NCI-H526 (cell line): ENCODE measurements at places on chromosomes 6 and 20.

DNA sequence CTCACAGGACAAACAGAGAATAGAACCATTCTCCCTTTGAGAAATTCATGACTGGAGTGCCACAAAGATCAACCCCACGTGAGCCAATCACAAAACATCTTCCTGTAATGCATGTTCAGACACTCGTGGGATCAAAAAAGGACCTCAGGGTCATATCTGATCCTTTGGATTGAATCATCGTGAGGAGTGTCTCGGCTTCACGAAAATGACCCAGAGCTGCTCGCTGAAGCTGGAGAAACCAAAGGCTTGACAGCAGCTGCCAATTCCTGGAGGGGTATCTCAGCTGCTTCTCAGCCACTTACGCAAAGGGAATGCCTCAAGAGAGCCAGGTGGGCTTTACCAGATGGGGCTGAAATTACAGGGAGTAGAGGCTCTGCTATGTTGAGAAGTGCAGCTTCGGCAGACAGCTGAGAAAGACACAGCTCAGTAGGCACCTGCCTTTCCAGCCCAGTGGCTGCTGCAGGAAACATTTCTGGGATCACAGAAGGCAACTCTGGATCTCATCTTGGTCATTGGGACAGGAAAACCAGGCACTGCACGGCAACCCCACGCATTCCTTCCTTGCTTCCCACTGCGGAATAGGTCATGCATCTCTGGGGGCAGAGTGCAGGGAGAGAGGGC, 813.1 kb downstream of the KIF16B start:
- no peak for DNase-seq

DNA sequence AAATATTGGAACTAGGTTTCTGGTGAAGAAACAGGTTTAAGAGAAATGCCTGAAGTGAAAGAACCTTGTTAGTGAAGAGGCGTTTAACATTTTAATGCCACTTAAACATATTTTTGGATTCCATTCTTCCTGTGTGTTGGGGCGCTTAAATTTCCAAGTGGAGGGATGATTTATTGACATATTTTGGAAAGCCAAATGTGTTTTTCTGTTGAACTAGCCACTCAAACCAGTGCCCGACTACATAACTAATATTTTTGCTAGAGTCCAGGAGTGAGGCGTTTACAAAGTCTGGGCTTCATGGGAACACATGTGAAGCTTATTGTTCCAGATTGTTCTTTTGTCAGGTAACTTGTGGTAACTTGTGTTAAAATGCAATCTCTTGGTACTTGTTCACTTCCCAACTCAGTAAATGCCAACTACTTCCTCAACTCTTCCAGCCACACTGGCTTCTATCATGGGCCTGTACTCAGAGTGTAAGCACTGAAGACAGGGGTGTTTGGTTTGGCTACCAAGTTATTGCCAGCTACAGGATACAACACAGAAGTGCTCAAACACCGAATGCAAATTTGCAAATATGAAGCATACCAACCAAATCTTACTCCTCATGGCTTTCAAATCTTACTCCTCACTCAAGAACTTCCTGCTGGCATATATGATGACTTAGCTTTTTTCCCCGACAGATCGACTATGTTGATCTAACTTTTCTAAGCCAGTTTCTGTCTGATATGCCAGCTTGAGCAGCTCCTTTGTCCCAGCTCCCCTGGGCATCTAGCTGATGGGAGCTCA, 2.0 kb upstream of the ZNFX1 start:
- DNase-seq, result no peak

- no peak for DNase-seq
Observed at GRCh38 chr6:160253714-160254113, 4.9 kb downstream of the SLC22A2 start.

GRCh38 chr20:4950841-4951240, 50.5 kb downstream of the SLC23A2 start:
- no peak for DNase-seq

DNA sequence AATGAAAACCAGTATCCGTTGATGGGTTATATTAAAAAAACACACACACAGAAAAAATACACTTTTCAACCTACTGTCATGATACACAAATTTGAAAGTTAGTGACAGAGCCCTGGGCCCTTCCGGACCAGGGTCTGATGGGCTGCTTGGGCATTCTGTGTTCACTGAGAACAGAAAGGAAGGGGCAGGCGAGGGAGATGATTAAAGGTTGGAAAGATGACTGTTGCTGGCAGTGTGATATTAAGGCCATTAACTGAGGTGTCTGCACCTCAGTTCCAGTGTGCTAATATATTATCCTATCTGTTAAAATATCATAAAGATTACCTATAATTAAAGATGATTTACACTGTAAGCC, 18.7 kb upstream of the QKI start:
- no peak for DNase-seq

GRCh38 chr20:6769903-6770785, 2.7 kb downstream of the BMP2 start:
- no peak for DNase-seq

DNA sequence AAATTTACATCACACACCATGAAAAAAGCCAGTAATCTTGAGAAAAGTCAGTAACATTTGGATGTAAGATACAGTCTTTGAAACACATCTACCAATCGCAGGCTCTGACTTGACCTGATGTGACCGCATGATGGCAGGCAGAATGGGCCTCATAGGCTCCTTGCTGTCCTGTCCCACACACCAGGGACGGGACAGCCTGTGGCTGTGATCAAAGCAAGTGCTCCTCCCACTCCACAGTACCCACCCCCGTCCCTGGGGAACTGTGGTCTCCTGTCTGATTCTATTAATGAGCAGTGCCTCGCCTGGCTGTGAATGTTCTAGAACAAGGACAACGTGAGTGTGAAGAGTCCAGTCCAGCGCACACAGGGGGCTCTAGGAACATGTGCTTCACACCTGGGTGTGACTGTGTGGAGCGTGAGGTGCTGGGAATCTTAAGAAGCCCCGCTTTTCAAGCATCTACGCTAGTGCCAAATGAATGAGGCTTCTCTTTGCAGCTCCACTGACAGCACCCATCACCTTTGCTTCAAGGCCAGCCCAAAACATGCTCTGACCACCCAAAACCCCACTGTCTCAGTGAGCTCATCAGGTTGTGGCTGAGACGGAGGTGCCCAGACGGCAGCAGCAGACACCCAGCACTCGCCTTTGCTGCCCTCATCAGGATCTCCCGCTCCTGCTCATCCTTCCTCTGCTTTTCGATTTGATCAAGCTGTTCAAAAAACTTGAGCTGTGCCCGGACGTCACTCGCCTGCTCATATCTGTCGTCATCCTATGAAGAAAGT, 67.1 kb downstream of the TAF4 start:
- DNase-seq, result peak; percentile 57

- DNase-seq, result no peak
Observed at GRCh38 chr20:1934156-1934555, 38.9 kb downstream of the SIRPA start.
